ENCODE measurements at places on chromosomes 5 and 9.

- DNase-seq: no peak
Measured at GRCh38 chr5:141680751-141681201, 1.3 kb downstream of the ARAP3 start.

GRCh38 chr5:151173711-151174611, 16.4 kb upstream of the ANXA6 start:
- DNase-seq: no peak

GRCh38 chr9:95103871-95104580, 213.5 kb downstream of the FANCC start:
- DNase-seq: no peak

GRCh38 chr5:59171131-59171530, 588.3 kb downstream of the RAB3C start:
- DNase-seq: no peak

- DNase-seq: no peak
Measured at GRCh38 chr5:120139039-120139438, 325.1 kb upstream of the PRR16 start.

GRCh38 chr5:1763548-1763911, 36.1 kb downstream of the MRPL36 start:
- DNase-seq: peak; percentile 30

- DNase-seq: no peak
Measured at GRCh38 chr9:32344551-32345182, 39.8 kb upstream of the ACO1 start.

- no peak for DNase-seq
Measured at GRCh38 chr9:97854696-97855485, 1.9 kb downstream of the FOXE1 start.

DNA sequence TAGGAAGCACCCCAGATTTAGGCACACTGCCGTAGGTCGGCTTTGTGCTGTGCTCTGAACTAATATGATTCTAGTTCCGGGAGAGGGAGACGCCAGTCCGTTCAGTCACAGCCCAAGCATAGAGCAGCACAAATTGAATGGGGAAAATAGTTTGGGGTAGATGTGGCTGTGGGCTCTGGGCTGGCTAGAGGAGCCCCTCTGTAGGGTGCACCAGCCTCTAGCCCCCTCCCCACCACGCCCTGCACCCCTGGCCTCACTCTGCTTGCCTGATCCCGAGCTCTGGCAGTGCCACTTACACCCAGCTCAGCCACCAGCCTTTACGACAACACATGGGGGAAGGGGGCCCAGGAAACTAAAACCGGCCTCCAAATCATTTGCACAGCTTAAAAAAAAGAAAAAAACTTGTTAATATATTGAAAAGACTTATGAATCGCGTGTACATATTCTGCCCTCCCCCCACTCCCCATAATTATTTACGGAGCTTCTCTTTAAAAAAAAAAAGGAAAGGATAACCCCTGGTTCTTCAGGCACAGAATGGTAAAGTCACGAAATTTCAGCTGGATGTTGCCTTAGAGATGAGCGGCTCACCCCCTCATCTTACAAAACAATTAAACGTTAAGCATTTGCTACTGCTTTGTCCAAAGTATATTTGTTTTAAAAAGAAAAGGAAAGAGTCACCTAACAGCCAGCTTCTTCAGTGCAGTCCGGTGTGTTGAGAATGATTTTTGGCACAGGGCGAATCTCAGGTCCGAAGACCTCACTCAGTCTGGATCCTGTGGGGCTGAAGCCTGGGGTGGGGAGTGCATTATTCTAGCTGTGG, 3.5 kb downstream of the LMX1B start:
- no peak for DNase-seq

DNA sequence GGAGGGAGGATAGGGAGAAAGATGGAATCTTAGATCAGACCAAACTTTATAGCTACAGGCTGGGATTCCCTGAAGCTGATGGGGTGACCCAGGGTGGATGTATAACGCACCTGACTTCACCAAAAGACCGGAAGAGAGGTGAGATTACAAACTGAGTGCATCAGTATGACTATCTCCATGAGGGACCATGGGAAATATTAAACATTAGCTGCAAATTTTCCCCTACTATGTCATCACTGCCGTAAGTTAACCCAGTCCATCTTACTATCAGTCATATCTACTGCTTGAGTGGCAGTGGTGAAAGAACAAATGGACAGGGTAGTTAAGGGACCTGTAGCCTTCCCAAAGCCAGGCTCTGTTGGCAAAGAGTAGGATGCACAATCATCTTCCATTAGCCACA, 368.3 kb downstream of the EFNA5 start:
- DNase-seq: no peak

GRCh38 chr9:134273647-134274046, 52.6 kb upstream of the RXRA start:
- DNase-seq: no peak

- no peak for DNase-seq
Measured at GRCh38 chr9:85397005-85397404, 344.7 kb downstream of the AGTPBP1 start.

GRCh38 chr5:88518131-88519016, 249.7 kb upstream of the TMEM161B start:
- no peak for DNase-seq

DNA sequence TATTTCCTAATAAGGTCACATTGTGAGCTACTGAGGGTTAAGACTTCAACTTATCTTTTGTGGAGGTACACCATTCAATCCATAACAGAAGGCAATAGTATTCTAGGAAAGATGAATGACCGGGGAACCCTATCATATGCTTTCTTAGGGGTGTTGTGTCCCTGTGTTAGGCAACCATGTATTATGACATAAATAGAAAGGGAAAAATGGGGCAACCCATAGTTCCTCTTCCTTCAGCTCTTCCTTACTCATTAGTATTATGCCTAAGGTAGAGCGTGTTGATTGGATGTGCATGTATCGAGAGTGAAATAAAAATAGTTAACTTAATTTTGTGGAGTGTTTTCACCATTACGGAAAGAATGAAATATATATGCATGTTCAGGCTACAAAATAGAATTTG, 6.0 kb upstream of the CCNJL start:
- no peak for DNase-seq

DNA sequence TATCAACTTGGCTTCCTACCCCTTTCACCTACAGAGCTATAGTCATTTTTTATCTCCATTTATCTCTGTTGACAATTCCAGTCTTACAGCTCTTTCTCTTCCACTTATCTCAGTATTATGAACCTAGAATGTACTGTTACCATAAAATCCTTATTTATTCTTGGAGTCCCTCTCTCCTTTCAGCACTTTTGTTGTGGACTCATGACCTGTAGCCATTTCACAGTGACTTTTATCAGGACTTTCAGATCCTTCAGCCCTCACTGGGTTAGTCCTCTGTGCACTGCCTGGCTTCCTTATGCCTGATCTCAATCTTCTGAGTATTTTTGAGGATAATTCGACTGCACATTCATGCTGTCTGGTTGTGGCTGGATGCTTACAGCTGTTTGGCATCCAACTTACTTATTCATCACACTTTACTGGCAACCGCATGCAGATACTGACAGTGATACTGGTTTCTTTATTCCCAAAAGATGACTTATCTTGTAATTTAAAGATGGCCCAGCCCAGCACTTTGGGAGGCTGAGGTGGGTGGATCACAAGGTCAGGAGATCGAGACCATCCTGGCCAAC, 293.3 kb downstream of the MAN2A1 start:
- no peak for DNase-seq

DNA sequence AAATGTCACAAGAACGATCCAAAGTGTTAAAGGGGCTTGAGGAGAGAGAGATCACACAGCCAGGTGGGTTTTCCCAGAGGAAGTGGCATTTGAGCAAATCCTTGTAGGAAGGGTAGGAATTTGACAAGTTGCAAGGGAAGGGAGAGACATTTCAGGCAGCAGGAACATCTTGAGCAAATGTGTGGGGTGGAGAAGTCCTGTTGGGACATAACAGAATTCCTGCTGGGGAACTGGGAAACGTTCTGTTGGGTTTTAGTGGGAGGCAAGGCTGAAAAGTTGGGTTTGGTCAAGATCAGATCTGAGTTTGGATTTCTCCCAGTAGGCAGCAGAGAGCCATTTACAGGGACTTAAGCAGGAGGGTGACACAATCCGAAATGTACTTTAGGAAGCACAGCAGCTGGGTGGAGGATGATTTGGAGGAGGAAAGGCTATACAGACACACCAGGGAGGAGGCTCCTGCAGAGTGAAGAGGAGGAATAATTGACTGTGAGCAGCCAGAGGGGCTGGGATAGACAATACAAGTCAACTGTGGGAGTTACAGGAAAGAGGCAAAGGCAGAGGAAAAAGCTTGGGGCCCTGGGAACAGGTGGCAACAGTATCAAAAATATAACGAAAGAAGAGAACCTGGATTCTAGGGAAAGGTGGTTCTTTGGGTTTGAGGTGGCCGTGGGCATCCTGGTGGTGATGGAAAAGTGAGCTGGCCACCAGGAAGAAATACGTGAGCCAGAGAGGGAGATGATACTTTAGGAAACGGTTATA, 3.1 kb upstream of the ZSWIM6 start:
- no peak for DNase-seq

GRCh38 chr9:106481013-106481609, 381.9 kb upstream of the ZNF462 start:
- DNase-seq: no peak

GRCh38 chr5:126461838-126462237, 38.6 kb downstream of the GRAMD2B start:
- DNase-seq: no peak

DNA sequence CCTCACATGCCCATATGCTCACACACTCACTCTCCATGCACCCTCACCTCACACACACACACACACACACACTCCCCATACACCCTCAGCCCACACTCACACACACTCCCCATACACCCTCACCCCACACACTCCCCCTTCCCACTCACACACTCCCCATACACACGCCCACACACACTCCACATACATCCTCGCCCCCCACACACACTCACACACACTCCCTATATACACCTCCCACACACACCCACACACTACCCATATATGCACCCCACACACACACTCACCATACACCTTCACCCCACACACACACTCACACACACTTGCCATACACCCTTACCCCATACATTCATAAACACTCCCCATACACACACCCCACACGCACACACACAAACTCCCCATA, 550.7 kb upstream of the DAP start:
- no peak for DNase-seq

- DNase-seq: no peak
Measured at GRCh38 chr9:105236261-105236660, 8.2 kb upstream of the SLC44A1 start.

- no peak for DNase-seq
Measured at GRCh38 chr9:133535306-133535877, 888 bp downstream of the ADAMTSL2 start.

DNA sequence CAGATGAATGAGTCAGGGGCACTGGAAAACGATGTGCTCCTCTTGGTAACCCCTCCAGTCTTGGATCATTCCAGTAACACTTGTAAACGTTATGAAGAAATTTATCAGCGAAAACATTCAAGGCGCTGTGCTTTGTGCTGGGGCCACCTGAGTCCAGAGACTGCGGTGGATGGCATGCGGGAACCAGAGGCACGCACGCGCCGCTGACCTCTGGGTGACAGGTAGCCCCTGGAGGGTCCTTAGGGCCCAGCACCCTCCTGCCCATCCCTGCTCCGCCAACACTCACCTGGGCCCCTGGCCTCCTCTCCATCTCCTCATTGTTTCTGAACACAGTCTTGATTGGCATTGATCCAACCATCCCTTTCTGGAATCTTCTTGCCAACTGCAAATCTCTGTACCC, 86.9 kb downstream of the DAP start:
- no peak for DNase-seq

DNA sequence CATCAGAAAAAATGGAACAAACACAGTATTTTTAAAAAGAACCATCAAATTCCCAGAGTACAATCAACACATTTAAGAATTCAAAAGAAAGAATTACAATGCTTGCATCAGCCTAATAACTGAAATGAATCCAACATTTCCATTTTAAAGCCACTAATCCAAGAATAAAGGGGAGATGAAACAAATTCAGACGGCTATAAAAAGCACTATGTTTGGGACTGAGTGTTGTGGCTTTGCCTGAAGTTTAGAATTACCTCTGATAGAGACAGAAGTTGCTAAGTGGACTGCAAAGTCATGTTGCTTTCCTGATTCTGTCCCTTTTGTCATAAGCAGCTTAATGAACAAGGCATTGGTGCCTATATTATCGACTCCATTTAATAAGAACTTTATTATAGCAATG, 135.4 kb upstream of the RGMB start:
- no peak for DNase-seq

DNA sequence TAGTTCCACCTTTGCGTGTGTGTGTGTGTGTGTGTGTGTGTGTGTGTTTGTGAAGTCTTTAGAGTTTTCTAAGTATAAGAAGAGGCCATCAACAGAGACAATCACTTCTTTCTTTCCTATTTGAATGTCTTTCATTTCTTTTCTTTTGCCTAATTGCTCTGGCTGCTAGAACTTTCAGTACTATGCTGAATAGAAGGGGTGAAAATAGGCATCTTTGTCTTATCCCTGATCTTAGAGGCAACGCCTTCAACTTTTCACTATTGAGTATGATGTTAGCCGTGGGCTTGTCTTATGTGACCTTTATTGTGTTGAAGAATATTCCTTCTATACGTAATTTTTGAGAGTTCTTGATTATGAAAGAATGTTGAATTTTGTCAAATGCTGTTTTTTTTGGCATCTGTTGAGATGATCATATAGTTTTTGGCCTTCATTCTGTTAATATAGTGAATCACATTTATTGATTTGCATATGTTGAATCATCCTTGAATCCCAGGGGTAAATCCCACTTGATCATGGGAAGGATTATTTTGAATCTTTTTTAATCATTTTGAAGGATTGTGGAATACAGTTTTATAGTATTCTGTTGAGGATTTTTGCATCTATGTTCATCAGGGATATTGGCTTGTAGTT, 134.8 kb upstream of the CD180 start:
- DNase-seq: no peak

- DNase-seq: no peak
Measured at GRCh38 chr5:131641494-131641893, 6.5 kb upstream of the RAPGEF6 start.

DNA sequence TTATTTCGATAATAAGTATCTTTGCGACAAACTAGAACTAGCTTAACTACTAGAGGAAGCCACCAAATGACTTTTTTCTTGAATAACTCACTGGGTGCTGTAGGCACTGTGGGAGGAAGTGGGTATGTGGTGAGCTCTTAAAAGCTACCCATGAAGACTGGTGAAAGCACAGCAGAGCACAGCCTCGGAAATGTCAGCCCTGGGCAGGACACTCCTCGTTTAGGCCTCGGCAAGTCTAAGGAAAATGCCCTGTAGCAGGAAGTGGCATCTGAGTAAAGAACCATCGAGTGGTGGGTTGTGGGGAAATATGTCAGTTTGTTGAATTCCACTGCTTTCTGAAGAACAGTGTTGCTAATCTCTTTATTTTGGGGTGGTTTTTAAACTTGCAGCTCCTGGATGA, 44.0 kb upstream of the NCS1 start:
- DNase-seq: peak; percentile 73

Measured in activated T-cell treated with anti-CD3 and anti-CD28 coated beads, Interleukin-2, amount 50 U/mL, for 4 hours (primary cell).